ENCODE measurements at places on chromosomes 16 and 17. TPM values are rescaled to one million over a fixed set of nuclear protein-coding genes. Genes with fewer than 3 reads are reported as not detected.

Gene CCL17
- polyA plus RNA-seq, result not detected

Gene NPIPB6
- polyA plus RNA-seq, result 4.9 TPM

Gene HEATR9
- polyA plus RNA-seq, result not detected

Gene SEC14L5
- polyA plus RNA-seq, result 0.21 TPM

Gene CACNA1G
- polyA plus RNA-seq, result 8.3 TPM

GRCh38 chr17:79080761-79081290 lies 6.2 kb downstream of the ENGASE start:
- no peak for DNase-seq

GRCh38 chr17:78818932-78819331 lies 21.7 kb downstream of the USP36 start:
- DNase-seq, result no peak

GRCh38 chr16:22174642-22175041 lies 12.3 kb downstream of the SDR42E2 start:
- no peak for DNase-seq

- no peak for DNase-seq
Measured at GRCh38 chr17:41599680-41600079, 12.9 kb downstream of the KRT16 start.

GRCh38 chr17:61997664-61998063 lies 67.4 kb downstream of the MED13 start:
- DNase-seq, result no peak

DNA sequence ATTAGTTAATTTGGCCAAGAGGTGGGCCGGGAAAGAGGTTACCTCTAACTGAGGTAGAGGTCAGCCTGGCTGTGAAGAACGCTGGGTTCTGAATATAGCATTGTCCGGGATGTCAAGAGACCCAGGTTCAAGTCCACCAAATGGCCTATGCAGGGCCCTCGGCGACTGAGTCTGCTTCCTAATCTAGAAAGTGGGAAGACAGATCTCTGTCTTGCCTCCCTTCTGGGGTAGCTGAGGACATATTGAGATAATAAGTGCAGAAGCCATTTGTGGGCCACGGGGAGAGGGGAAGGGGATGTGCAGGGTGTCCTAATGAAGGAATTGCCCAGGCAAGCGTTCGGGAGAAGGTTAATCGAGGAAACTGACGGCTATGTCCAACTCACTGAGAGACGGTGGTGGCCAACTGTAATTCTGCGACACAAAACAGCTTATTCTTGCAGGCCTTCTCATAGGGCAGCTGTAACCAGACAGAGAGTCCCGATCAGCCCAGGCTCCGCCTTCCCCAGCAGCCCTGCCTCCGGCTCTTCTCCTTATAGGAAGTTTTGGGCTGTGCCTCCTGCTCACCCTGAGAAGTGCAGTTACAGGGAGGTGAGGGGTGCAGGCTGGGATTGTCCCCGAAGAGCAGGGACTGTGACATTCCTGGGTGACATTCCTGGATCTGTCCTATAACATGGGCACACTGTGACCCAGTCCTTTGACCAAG lies 15.9 kb downstream of the HASPIN start:
- no peak for DNase-seq

DNA sequence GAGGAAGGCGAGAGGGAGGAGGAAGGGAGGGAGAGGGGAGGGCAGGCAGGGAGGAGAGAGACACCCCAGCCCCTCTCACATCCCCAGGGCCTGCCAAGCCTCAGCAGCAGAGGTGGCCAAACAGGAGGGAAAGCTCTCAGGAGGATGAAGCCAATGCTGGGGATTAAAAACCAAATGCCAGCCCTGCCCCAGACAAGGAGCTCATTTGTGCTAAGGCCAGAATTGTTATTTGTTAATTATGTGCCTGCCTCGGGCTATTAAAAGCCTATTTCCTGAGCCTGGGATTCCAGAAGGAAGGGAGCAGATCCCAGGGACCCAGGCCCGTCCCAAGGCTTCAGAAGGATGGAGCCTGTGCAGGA lies 27.9 kb upstream of the GINS2 start:
- DNase-seq, result no peak

DNA sequence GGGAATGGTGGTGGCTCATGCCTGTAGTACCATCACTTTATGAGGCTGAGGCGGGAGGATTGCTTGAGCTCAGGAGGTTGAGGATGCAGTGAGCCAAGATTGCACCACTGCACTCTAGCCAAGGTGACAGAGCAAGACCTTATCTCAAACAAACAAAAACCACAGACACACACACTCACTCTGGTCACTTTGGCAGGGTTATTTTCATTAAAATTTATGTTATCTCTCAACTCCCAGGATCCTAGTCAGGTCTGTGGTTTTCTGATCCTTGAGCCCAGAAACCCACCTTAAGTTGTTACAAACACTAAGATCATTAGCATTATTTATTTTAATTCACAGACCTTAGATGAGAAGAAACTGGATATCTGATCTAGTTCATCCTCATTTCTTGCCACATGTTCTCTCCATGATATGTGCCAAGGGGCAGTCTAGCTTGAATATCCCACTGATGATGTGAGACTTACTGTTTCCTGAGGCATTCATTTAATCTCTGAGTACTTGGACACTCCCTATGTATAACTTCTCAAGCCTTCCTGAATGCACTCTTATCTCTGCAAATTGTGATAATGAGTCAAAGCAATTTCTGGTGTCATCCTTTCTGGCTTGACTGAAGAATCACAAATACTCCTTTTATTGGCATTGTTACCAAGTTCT lies 9.6 kb downstream of the ABHD15 start:
- no peak for DNase-seq

- DNase-seq, result no peak
Measured at GRCh38 chr17:9380361-9380760, 195.3 kb downstream of the STX8 start.

DNA sequence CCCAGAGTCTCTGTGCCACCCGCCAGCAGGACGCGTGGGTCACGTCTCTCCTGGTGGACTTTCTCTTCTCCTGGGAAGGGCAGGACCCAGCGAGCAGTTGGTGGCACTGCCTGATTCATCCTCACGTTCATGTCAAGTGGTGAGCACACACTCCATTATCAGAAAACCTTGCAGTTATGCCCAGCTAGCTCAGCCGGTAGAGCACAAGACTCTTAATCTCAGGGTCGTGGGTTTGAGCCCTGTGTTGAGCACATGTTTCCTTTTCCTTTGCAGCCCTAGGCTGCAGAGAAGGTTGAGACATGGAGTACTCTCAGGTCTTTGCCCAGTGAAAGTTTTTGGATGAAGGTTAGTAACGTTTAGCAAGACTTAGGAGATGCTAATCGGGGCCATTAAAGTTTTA lies 8.0 kb downstream of the OR1F1 start:
- DNase-seq, result no peak

DNA sequence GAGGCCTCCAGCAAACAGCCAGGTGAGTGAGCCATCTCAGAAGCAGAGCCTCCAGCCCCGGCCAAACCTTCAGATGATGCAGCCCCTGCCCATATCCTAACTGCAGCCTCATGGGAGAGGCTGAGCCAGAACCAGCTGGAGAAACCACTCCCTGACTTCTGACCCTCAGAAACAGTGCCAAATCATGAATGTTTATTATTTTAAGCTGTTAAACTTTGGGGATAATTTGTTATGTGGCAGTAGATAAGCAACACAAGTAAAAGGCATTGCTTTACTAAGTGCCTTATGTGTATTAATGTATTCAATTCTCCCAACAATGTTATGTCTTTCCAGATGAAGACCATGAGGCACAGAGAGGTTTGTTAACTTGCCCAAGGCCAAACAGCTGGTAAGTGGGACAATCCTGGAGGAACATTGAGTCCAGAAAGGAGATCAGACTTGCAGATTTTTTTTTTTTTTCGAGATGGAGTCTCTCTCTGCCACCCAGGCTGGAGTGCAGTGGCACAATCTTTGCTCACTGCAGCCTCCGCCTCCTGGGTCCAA lies 59.6 kb downstream of the SOCS1 start:
- no peak for DNase-seq

DNA sequence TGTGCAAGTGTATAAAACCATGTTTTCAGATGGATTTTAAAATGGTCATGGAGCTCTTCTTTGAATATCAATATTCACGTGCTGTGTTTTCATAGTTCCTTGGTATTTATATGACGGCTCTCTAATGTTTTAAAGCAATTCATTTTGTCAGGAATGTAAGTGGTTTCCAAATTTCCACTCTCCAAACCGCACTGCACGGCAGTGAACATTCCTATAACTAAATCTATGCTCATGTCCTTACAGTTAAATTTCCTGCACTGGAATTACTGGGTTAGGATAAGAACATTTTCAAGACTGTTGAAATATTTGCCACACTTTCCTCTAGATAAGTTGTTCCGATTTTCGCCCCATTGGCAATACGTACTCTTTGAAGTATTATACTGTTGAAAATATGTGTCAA lies 398.9 kb downstream of the PMP22 start:
- DNase-seq, result no peak

- peak; percentile 1 for DNase-seq
Measured at GRCh38 chr16:70018254-70018653, 67.1 kb downstream of the CLEC18A start.

DNA sequence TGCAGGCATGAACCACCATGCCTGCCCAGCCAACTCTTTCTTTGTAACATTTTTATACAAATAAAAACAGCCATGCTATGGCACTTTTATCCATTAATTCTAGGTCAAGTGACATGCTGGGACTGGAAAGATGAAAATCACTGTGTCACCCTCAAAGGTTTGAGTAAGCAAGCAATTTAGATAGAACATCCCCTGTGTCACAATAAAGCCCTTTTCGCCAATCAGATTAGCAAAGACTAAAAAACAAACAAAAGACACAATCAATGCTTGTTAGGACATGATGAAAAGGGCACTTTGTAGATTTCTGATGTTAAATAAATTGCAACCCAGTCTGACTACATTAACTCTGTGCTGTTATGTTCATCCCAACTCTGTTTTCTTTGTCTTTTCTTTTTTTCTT lies 26.4 kb downstream of the CHP2 start:
- no peak for DNase-seq

DNA sequence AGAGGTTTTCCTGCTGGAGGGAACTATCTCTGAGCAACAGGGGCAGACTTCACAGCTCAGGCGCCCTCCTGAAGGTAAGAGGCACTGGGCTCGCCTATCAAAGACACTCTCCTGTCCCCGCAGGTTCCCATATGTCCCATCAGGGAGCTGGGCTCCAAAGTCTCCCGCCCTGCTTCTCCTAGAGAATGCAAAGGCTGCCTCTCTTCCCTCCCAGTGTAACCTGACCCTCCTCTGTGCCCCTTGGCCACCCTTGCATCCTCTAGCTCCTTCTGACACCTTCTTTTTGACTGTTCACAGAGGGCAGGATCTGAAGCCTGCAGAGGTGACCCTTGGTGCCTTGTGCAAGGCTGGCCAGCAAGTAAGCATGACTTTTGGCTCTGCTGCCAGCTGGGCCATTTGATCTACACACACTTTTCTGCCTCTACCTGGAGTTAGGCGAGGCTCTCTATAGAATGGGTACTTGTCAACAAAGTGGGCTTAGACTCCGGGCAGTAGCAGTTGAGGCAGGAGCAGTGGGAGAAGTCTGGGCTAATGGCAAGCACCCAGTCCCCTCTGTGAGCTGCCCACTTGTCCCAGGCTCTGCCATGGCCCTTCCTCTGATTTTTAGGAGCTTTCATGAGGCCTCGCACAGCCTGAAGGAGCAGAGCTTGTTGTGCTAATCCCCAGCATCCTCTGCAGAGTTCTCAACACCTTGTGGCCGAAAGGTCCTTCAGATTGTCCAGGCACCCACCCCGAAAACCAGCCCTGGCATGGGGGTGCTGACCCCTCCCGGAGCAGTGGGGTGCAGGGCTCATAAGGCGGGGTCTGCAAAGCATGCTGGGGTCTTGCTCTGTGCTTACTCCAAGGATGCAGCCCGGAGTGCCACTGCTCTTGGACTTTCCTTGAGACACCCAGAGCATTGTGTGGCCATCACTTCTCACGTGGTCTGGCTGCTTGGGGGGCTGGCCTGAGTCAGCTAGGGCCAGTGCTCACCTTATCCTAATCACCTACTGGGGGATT lies 122.9 kb downstream of the METRNL start:
- DNase-seq, result no peak
